ENCODE measurements at places on chromosomes 2 and 18. TPM values are rescaled to one million over a fixed set of nuclear protein-coding genes. Genes with fewer than 3 reads are reported as not detected.

The MC4R gene
- total RNA-seq = not detected

- no peak for DNase-seq
These were observed 36.7 kb upstream of the ST8SIA5 start for GRCh38 chr18:46793565-46793964.

- no peak for DNase-seq
These were observed 397.2 kb downstream of the TMEM182 start for GRCh38 chr2:103159018-103159417.

GRCh38 chr2:4381049-4381448 is 677.7 kb downstream of the DCDC2C start:
- no peak for DNase-seq

- no peak for DNase-seq
These were observed 801.1 kb upstream of the RAB6C start for GRCh38 chr2:129178356-129178755.

DNA sequence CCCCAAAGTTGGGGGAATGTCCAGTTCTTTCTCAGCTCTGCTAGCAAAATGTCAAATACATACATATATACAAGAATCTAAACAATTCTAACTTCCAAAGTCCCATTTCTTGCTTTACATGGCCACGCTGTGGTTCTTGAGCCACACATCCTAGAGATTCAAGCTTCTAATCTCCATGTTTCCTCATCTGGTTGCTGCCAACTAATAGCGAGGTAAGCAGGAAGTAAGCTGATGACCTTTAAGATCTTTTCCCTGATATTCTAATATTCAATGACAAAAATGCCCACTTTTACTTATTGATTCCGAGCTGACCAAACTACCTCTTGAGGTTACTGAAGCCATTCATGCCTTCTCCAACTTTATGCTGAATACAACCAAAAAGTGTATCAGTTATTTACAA is 3.3 kb downstream of the VPS54 start:
- no peak for DNase-seq

Measured in NCI-H460 (cell line).